T-helper 2 cell (primary cell): ENCODE measurements at places on chromosomes 16 and 17.

DNA sequence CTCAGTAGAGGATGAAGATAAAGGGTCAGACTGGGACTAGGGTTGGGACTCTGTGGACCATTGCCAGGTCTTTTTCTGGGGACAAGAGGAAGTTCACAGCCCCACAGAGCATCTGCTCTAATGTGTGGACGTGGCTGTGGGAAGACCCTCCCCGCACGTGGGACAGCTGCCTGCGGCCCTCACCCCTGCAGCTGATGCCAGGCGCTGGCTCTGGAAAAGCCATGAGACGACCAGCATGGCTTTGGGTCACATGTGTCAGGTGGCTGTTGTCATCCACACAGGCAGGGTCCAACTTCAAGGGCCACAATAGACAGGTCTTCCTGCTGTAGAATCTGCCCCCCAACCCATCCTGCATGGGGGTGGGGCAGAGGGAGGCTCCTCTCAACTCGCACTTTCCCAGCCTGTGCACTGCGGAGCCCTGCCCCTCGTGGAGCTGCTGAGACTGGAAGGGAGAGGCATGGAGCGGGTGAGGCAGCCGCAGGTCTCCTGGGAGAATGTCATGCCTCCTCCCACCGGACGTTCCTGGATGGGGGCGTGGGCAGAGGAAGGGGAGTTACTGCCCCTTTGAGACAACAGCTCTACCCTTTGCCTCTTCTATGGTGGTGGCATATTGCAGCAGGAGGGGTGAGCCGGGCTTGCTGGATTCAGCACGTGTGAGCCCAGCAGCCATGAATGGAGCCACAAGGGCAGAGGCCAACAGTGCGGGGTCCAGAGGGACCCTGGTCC, 53.4 kb downstream of the PIMREG start:
- no peak for DNase-seq

- no peak for DNase-seq
Measured at GRCh38 chr16:17431968-17432625, 38.7 kb downstream of the XYLT1 start.

GRCh38 chr17:17455173-17455572, 21.6 kb upstream of the MED9 start:
- no peak for DNase-seq

GRCh38 chr16:87037012-87037411, 280.2 kb downstream of the C16orf95 start:
- DNase-seq: no peak

DNA sequence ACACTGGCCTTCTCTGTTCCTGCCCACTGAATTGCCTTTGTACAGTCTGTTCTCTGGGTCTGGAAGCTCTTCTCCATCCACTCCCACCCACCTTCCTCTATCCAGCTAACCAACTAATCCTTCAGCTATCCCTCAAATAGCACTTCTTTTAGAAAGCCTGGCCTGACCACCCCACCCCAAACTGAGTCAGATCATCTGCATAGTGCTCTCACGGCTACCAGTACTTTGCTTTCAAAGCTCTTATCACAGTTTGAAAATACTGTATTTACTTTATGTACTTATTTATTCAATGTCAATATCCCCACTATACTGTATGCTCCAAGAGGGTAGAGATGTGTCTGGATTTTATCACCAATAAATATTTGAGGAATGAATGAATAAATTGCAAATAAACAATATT, 4.5 kb upstream of the CLDN7 start:
- no peak for DNase-seq

- no peak for DNase-seq
Measured at GRCh38 chr17:81522491-81523401, 5.4 kb upstream of the FSCN2 start.
